ENCODE measurements at places on chromosomes 12 and 14.

DNA sequence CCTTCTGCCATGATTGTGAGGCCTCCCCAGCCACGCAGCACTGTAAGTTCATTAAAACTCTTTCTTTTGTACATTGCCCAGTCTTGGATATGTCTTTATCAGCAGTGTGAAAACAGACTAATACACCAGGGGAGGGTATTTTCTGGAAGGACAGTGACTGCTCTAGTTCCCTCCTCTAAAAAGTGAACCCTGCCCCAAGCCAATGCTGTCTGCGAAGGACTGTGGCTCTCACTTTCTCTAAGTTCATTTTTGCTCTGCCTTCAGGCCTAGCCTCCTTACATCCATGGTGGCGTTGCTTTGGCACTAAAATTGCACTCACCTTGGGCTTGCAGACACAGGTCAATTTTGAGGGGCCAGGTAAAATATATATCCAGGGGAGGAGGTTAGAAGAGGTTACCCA is 323.0 kb downstream of the VRK1 start:
- DNase-seq: no peak

- DNase-seq: no peak
Observed at GRCh38 chr12:131900397-131900796, 6.0 kb downstream of the ULK1 start.

- no peak for DNase-seq
Observed at GRCh38 chr12:43733687-43734086, 24.9 kb downstream of the PUS7L start.

- DNase-seq: peak; percentile 65
Observed at GRCh38 chr12:106282457-106283097, 20.0 kb upstream of the TCP11L2 start.

DNA sequence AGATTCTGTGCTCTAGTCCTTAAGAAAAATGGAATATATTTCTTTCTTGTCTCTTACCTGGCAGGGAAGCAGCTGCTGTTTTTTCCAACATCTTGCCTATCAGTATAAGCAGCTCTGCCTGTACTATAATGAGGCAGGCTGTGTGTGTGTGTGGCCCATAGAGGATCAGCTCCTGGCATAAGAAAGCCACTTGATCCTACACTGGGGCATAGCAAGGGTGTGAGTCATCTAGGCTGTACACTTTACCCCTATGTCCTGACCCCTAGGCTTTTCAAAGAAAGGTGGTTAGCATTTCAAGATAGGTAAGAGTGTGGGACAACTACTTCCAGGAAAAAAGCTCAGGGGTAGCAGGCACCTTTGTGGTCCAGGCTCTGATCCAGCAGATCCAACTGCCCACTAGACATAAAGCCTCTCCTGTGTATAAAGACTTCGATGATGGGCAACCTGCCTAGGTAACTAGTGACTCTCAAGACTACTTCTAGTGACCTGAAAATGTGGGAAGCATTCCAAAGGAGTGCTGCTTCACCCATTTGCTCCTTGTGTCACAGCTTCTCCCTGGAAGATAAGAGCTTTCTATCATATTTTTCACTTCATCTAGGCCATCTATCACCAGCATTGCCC is 4.9 kb upstream of the SENP1 start:
- no peak for DNase-seq

GRCh38 chr14:24605435-24606190 is 3.9 kb downstream of the GZMH start:
- peak; percentile 3 for DNase-seq

- DNase-seq: no peak
Observed at GRCh38 chr12:71411635-71412034, 28.0 kb upstream of the LGR5 start.

- no peak for DNase-seq
Observed at GRCh38 chr14:68111097-68111852, 291.7 kb downstream of the RAD51B start.

DNA sequence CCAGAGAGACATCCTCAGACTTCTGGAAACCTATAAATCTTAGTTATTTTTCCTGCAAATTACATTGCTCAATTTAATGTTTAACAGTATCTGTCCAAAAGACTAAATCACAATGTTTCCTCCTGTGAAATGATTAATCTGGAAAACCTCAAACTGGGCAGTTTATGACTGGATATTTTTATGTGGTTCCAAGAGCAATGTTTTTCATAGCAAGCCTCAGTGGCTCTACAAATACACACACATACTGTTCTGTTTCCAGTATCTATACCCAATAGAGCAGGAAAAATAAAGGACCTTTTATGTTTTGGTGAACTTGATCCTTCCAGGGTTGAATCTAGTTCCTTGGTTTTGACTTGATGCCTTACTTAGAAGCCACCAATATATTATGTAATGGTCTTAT is 9.2 kb downstream of the NID2 start:
- DNase-seq: peak; percentile 66

GRCh38 chr14:103854822-103855733 is 7.7 kb upstream of the PPP1R13B start:
- no peak for DNase-seq

DNA sequence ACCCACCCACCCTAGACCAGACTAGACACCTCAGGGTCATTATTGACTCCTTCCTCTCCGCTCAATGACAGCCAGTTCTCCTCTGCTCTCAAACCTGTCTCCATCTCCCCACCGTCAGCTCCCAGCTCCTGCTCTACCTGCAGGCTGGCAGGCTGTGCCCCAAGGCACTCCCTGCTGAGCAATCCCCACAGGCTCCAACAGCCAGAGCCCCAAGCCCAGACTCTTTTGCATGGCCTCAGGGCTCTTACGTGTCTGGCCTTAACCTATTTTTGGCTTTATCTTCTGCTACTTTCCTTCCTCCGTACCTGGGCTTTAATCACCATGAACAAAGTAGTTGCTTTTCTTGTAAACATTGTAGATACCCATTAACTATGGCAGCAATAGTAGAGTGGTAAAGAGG is 162.9 kb upstream of the PRMT8 start:
- no peak for DNase-seq

GRCh38 chr12:8069582-8069981 is 3.4 kb upstream of the C3AR1 start:
- no peak for DNase-seq

GRCh38 chr14:99595034-99595433 is 9.0 kb downstream of the CCDC85C start:
- no peak for DNase-seq

- no peak for DNase-seq
Observed at GRCh38 chr14:77520555-77520954, 21.9 kb upstream of the ISM2 start.

DNA sequence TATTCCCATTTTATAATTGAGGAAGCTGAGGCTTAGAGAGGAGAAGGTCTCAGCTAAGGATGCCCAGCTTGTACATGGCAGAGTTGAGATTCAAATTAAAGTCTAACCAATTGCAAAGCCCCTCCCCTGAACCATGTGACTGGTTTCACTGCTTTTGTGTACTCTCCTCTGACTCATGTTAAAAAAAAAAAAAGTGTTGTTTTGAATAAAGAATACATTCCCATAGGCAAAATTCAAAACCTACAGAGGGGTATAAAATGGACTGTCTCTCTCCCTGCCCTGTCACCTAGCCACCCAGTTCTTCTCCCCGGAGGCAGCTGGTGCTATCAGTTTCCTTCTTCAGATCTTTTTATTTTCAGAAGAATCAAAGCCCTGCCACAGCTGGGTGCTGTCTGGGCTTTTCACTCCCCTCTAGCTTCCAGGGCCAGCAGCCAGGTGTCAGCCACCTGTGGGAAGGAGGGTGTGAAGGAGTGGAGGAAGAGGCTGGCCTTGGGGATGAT is 5.4 kb downstream of the PSMD9 start:
- peak; percentile 54 for DNase-seq

GRCh38 chr14:56378475-56378877 is 201.1 kb upstream of the TMEM260 start:
- peak; percentile 51 for DNase-seq

- DNase-seq: peak; percentile 63
Observed at GRCh38 chr14:66105815-66106214, 380.4 kb upstream of the CCDC196 start.

DNA sequence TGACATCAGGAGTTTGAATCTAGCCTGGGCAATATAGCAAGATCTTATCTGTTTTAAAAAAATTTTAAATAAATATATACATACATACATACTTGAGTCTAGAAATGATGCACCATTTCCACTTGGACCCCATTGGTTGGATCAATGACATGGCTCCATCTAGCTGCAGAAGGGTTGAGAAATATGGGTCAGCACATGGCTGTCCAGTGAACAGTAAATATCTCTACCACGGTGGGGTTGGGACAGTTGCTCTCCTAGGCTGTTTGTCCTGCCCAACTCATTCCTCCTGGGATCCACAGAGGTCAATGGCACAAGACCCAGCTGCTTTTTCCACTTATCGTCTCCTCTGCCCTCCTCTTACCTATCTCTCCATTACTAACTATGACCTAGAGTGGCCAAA is 23.6 kb downstream of the PLEKHH1 start:
- no peak for DNase-seq

- no peak for DNase-seq
Observed at GRCh38 chr12:50425589-50426258, 25.0 kb downstream of the LARP4 start.

- DNase-seq: no peak
Observed at GRCh38 chr14:104460791-104461651, 118.5 kb upstream of the C14orf180 start.

Data from AG10803 (cell line).